ENCODE measurements at places on chromosomes 6 and 20.

- H3K27me3 ChIP-seq, result no peaks in the 10 kb centered on the region
- H3K36me3 ChIP-seq, result no peaks in the 10 kb centered on the region
- DNase-seq, result no peak
- no peak overlapping the region for H3K4me3 ChIP-seq
Measured at GRCh38 chr6:168615837-168616236, 174.9 kb downstream of the SMOC2 start.

DNA sequence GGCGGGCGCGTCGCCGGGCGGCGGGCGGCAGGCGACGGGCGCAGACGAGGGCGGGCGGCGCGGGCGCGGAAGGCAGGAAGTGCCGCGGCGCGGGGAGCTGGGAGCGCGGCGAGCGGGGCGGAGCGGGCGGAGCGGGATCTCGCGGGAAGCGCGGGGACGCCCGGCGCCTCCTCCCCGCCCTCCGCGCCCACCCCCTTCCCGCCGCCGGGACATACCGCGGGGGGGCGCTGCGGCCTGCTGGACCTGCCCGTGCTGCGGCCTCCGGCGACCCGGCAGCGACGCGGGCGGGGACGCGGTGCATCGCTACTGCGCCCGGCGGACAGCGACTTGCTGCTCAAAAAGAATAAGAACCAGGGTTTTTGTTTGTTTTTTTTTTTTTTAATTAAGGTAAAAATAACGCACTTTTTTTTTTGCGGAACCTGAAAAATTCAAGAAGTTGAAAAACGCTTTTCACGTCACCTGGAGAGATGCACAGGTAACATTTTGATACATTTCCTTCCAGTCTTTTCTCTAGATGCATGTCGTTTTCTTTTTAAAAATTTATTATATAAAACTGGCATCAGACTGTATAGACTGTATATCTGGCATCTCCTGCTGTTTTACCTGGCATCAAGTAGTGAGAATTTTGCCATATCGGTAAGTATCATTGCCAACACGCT, at the start of gene CENPB:
TSS of gene CENPB (minus strand) at position 76 of the 659 bp plus-strand sequence. CDS start 257 bp downstream, outside the sequence.
- no peaks in the 10 kb centered on the region for H3K27me3 ChIP-seq
- peaks cover 7% of the 10 kb centered on the region for H3K36me3 ChIP-seq
- peak within 1 kb of the TSS; percentile 82 for H3K4me3 ChIP-seq

GRCh38 chr6:140847262-140847645, 1285.5 kb upstream of the GJE1 start:
- H3K27me3 ChIP-seq, result no peaks in the 10 kb centered on the region
- H3K36me3 ChIP-seq, result no peaks in the 10 kb centered on the region
- no peak overlapping the region for H3K27ac ChIP-seq
- no peak for DNase-seq
- no peak overlapping the region for H3K4me3 ChIP-seq

DNA sequence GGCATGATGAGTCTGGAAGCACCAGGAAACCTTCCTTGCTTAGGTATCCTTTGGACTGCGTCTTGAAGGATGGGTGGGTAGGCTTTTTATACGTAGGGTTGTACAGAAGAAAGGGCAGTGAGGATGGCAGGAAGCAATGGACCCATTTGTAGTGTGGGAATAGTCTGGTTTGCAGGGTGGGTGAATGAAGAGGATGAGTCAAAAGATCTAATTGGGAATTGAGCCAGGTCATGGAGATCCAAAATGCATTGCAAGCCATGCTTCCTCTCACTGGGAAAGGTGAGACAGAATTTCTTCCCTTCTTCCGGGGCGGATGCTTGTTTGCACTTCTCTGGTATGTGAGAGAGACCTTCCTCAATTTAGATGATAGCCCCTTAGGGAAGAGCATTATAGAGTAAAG, 10.1 kb upstream of the BTBD3 start:
- H3K27ac ChIP-seq, result no peak overlapping the region
- DNase-seq, result no peak
- H3K27me3 ChIP-seq, result no peaks in the 10 kb centered on the region
- H3K36me3 ChIP-seq, result no peaks in the 10 kb centered on the region
- no peak overlapping the region for H3K4me3 ChIP-seq
- no peaks in the 10 kb centered on the region for H3K4me1 ChIP-seq

- H3K36me3 ChIP-seq, result no peaks in the 10 kb centered on the region
- H3K27ac ChIP-seq, result no peak overlapping the region
- H3K27me3 ChIP-seq, result peaks cover 17% of the 10 kb centered on the region
- DNase-seq, result no peak
- H3K4me1 ChIP-seq, result no peaks in the 10 kb centered on the region
- H3K4me3 ChIP-seq, result no peak overlapping the region
Measured at GRCh38 chr20:44319839-44320422, 8.9 kb upstream of the FITM2 start.

- no peaks in the 10 kb centered on the region for H3K36me3 ChIP-seq
- no peak overlapping the region for H3K27ac ChIP-seq
- DNase-seq, result no peak
- H3K4me1 ChIP-seq, result no peaks in the 10 kb centered on the region
Measured at GRCh38 chr6:133235221-133235620, 5.9 kb upstream of the EYA4 start.

DNA sequence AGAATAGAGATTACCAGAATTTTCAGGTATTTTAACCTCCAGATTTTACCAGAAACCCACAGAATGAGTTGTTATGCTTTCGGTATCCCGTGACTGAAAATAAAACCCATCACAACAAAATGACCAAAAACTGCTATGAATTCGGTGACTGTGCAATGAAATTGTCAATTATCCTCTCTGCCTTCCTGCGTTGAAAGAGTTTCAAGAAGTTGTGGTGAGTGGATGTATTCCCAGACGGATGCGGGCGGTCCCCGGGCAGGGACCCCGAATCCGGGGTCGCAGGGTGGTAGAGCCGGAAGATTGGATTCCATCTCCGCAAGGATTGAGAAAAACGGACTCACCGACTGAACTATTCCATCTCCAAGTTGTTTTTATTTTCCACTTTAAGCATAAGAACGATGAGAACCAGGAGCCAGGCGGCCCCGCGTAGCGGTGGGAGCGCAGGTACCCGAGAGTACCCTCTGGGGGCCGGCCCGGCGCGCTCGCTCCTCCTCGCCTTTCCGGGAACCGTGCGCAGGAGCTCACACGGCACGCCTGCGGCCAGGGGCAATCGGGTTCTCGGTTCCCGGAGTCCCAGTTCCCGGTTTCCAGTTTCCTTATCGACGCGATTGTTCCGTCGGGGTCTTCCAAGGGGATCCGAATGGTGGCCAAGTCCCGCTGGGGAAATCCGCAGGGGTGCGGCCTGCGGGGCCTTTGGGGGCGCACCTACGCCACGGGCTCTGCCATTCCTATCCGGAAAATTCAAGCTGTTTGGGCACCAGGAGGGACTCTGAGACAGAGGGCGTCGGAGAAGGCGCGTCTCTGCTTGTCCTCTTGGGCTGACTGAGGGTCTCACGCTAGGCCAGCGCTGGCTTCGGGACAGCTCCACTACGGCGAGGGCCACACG, 104.9 kb upstream of the PRDM1 start:
- H3K4me1 ChIP-seq, result peaks cover 16% of the 10 kb centered on the region
- H3K27me3 ChIP-seq, result peaks cover 41% of the 10 kb centered on the region
- H3K36me3 ChIP-seq, result peaks cover 2% of the 10 kb centered on the region
- peak overlapping the region; percentile 83 for H3K4me3 ChIP-seq
- no peak for DNase-seq
- no peak overlapping the region for H3K27ac ChIP-seq

DNA sequence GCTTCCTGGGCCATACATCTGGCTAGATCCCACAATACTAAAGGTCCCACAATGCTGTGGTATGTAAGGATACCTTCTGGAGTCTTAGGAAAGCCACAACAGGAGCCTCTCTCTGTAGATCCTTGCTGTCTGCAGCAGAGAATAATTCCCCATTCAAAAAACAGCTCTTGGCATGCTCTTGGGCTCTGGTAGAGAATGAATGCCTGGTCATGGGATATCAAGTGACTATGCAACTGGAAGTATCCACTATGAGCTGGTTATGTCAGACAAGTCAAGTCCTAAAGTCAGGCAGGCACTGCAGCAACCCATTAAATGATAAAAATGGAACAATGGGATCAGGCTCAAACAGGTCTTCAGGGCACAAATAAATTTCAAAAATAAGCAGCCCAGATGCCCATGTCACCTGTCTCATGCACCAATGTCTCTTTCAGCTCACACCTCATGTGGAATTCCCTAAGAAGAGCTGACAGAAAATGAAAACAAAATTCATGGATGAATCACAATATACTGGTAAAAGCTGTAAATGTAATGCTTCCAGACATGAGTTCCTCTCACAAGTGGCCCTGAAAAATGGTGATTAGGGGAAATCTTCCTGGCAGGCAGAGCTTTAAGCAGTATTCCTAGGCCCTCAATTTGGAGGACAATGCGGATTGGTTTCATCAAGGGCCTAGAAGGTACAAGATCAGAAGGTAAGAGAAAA, 4.3 kb downstream of the AK9 start:
- H3K4me1 ChIP-seq, result peaks cover 6% of the 10 kb centered on the region
- H3K4me3 ChIP-seq, result no peak overlapping the region
- H3K36me3 ChIP-seq, result peaks cover 10% of the 10 kb centered on the region
- no peak overlapping the region for H3K27ac ChIP-seq
- no peak for DNase-seq

Data from activated B cell treated with CpG ODN at 0.5 μM for 24 hours (primary cell).